ENCODE measurements at places on chromosomes 3 and 15.

DNA sequence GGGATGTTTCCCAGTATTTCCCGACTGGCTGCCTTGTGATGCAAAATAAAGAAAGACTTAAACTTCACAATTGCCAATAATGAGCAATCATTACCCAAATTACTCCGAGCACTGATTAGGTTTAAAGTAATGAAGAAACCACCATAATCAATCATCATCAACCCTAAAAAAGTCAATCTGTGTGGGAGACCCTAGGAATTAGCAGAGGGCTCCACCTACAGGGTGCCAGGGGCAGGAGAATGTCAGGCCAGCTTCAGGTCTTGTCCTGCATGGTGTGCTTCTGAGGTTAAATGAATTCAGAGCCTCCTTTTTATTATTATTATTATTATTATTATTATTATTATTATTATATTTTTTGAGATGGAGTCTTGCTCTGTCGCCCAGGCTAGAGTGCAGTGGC lies 478.0 kb upstream of the ARRDC4 start:
- DNase-seq, result no peak

DNA sequence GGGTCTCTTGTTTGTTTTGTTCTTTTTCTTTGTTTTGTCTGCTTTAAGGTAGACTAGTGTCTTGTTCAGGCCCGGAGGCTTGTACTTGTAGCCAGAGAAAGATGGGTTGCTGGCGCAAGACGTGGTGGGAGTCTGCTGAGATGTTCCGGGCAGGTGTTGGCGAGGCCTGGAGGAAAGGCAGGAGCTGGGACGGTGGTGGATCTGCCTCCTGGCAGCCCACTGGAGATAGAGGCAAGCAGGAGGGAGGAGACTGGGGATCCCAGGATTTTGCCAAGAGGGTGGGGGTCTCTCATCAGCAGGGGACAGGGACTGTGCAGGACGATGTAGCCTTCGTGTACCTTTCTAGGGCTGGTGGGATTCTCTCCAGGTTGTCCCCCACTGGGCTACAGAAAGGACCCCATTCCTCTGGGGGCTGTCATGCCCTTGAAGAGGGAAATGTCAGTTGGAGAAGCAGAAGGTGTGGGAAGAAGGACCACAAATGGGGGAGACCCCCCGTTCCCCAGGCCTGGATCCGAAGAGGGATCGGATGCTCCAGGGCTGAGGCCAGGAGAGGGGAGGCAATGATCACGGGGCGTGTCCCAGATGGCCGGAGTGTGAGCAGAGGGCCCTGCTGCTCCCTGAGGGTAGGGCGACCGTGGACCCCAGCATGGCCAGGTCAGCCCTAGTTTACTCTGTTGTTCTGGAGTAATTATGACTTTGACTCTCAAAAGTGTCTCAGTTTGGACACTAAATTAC lies 7.0 kb downstream of the CHAC1 start:
- DNase-seq, result no peak

DNA sequence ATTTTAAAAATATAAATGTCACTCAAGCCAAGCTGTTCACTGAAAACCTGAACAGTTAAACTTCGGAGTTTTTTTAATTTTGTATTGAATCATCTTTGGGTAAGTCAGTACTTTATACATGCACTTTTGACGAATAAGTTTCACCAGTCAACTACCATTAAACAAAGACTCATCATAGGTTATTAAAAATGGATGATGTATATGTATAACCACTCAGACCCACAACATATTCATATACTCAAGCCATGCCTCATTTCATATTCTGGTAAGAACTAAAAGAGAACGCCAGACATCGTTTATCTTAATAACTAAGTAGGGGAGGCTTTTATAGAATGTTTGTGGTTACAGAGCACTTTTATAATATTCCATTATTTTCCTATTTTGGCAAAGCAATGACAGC lies 18.3 kb downstream of the MSL2 start:
- no peak for DNase-seq

DNA sequence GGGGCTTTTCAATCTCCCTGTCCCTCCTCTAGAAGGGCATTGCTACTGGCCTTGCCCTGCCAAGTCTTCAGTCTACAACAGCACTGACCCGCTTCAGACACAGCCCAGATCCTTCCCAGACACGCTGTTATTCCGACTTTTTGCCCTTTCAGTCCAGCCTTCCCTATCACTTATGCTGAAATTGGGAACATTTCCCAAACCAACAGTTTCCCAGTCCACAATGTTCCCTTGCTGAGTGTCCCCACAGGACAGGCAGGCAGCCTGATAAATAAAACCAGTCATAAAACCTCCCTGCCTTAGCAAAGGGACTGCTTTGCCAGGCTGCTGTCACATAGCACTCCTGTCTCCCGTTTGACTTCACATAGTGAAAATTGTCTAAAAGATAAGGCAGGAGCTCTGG lies 43.5 kb downstream of the GOLGA6L2 start:
- DNase-seq, result no peak

DNA sequence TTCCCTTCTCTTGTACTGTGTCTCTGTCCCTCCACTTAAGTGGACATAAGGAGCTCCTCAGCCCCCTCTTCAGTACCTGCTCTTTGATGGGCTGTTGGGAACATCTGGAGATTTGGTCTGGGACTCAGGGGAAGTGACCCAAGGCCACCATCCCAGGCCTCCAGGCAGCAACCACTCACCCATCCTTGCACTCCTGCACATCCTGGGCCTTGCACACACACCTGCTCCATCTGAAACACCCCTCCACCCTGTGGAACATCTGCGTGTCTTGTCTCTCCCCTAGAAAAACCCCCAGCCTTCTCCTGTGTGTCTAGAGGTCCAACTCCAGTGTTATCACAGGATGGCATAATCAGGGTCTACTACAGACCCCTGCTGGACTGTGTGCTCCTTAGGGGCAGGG lies 74.3 kb downstream of the ABTB1 start:
- no peak for DNase-seq
